AG04450 (cell line): ENCODE measurements at places on chromosomes 2 and 18. TPM values are rescaled to one million over a fixed set of nuclear protein-coding genes. Genes with fewer than 3 reads are reported as not detected.

DNA sequence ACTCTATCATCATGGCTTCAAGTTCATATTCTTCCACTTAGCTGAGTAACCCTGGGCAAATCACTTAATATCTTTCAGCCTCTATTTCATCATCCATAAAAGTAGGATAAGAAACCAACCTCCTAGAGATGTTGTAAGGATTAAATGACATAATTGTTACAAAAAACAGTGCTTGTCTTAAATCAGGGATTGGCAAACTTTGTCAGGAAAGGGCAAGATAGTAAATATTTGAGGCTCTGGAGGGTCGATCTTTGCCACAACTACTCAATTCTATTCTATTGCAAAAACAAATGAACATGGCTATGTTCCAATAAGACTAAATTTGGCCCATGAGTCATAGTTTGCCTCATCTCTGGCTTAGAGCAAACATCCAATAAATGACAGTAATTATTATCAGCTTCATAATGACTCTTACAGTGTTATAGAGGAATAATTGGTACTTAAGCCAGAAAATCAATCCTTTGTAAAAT lies 184.7 kb downstream of the SATB2 start:
- DNase-seq: no peak

GRCh38 chr18:76592981-76593381 lies 97.9 kb upstream of the ZNF516 start:
- DNase-seq: no peak

- no peak for DNase-seq
Measured at GRCh38 chr18:39661856-39662366, 2096.3 kb upstream of the CELF4 start.

DNA sequence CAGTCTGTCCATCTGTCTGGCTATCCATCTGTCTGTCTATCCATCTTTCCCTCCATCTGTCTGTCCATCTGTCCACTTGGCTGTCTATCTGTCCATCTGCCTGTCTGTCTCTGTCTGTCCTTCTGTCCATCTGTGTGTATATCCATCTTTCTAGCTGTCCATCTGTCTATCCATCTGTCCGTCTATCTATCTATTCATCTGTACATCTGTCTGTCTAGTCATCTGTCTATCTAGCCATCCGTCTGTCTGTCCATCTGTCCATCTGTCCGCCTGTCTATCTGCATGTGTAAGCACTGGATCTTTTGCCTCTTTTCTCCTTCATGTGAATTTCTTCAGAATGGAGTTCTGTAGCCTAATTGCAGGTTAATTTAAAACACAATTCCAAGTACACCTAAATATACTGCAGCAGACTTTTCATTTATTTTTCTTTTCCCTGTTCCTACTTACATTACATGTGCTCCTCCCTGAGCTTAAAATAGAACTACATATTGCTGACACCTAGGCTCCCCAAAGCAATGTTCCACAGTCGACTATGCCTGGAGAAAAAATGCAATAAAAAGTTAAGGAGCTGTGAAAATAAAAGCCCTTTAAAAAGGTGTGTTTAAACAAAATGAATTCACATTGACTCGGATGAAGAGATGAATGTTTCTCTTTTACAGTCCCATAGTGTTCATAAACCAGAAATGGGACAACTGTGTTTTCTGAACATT lies 37.4 kb upstream of the TXNDC2 start:
- no peak for DNase-seq

DNA sequence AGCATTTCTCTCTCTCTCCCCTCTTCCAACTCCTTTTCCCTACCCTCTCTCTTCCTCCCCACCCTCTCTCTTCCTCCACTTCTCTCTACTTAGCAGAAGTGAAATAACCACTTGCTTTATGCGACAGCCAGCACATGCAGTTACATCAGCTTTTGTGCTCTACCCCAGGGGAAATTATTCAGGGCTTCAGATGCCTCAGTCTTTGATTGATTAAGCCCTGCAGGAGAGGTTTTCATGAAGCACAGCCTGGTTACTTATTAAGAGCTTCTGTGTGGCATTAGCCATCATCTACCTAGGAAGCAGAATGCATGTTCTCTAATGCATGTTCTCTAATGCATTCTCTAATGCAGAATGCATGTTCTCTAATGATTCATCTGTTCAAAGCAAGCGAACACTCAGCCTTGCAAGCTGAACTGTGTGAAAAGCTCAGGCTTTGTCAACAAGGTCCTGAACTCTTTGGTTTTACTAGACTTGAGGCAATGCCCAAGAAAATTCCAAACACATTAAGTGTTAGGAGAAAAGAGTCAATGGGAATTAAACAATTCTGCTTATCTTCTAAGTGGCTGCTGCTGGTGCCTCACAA lies 56.1 kb downstream of the LHCGR start:
- DNase-seq: no peak

- no peak for DNase-seq
Measured at GRCh38 chr18:28007841-28008240, 169.1 kb downstream of the CDH2 start.

GRCh38 chr2:191565647-191566198 lies 112.2 kb upstream of the NABP1 start:
- DNase-seq: no peak

DNA sequence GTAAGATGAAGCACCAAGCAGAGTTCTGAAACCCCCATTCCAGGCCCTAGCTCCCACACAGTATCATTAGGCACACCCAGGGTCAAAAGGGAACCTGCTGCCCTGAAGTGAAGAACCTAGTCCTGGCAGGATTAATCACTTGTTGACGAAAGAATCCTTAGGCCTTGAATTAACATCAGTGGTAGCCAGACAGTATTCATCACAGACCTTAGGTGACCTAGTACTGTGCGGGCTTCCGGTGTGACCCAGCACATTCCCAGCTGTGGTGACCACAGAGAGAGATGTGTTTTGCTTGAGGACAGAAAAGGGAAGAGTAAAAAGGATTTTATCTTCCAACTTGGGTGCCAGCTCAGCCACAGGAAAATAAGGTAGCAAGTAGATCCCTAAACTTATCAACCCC lies 1071.4 kb upstream of the FAM98A start:
- no peak for DNase-seq

COBLL1 gene
- 0.48 and 0.79 TPM in 2 replicates for polyA plus RNA-seq

CD207 gene
- not detected in 2 replicates for polyA plus RNA-seq

CCDC178 gene
- polyA plus RNA-seq: 0.12 TPM in 1 of 2 replicates, not detected in the other

LOXL3 gene
- 41.1 and 46.2 TPM in 2 replicates for polyA plus RNA-seq

DUSP19 gene
- polyA plus RNA-seq: 2.3 and 3.6 TPM in 2 replicates

FAM228A gene
- polyA plus RNA-seq: 0.05 and 0.07 TPM in 2 replicates

CIB4 gene
- not detected in 2 replicates for polyA plus RNA-seq

ARHGEF33 gene
- 0.32 and 0.36 TPM in 2 replicates for polyA plus RNA-seq

MEMO1 gene
- 54.7 and 64.5 TPM in 2 replicates for polyA plus RNA-seq

COL4A3 gene
- polyA plus RNA-seq: 0.07 TPM in 1 of 2 replicates, not detected in the other
